ENCODE measurements at places on chromosomes 12 and 14. TPM values are rescaled to one million over a fixed set of nuclear protein-coding genes. Genes with fewer than 3 reads are reported as not detected.

ARMH4 gene
- total RNA-seq = 0.96 TPM

SDS gene
- total RNA-seq = 680 TPM

LAG3 gene
- 2.8 TPM for total RNA-seq

DIO3 gene
- total RNA-seq = 0.13 TPM

P2RX2 gene
- not detected for total RNA-seq

MANSC4 gene
- not detected for total RNA-seq
